ENCODE measurements at places on chromosomes 6 and 20. TPM values are rescaled to one million over a fixed set of nuclear protein-coding genes. Genes with fewer than 3 reads are reported as not detected.
A peak's percentile ranks its signal among the peaks of the same experiment; 100 is the strongest.

DLGAP4 gene
- total RNA-seq: 17.4 TPM

PFDN4 gene
- 93.0 TPM for total RNA-seq

NMBR gene
- total RNA-seq: not detected

FGD2 gene
- under 0.01 TPM for total RNA-seq

GNL1 gene
- 64.8 TPM for total RNA-seq

MEP1A gene
- not detected for total RNA-seq

CLIC5 gene
- not detected for total RNA-seq

LCA5 gene
- total RNA-seq: 10.1 TPM

UBE2C gene
- 2.5 TPM for total RNA-seq

WDR27 gene
- 23.9 TPM for total RNA-seq

FAM209A gene
- total RNA-seq: not detected

DNA sequence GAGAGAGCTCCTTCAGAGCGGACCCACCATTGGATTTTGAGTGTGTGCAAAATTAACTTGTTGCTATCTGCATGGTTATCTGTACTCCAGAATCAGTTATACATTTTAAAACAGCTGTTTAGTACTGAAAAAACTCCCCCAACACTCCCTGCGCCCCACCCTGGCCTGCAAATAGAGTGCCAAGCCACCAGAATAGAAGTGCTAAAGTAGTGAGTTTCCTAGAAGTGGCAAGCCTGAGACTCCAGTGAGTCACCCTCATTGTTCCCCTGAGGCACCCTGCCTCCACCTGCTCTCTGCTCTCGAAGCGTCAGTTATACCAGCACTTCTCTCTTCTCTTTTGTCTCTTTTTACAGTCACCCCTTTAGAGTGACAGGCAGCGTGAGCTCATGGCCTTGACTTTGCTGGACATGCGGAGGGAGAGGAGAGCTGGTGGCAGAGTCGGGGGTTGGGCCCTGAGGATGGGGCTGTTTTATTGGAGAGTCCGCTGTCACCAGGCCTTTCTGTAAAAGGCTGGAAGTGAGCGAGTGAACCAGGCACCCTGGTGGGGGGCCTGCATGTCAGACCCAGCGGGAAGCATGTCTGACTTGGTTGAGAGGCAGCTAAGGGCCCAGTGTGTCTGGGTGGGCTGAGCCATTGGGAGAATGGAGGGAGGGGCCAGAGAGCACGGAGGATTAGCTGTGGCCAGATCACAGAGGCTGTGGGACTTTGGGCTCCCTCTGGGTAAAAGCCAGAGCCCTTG lies 10.4 kb downstream of the IGF2R start:
- DNase-seq: no peak
- no peak overlapping the region for H3K4me3 ChIP-seq
- H3K4me1 ChIP-seq: peaks cover 62% of the 10 kb centered on the region
- no peak overlapping the region for H3K27ac ChIP-seq

GRCh38 chr6:33732817-33733708 lies 13.6 kb downstream of the IP6K3 start:
- no peak for DNase-seq
- no peaks in the 10 kb centered on the region for H3K4me1 ChIP-seq
- no peaks in the 10 kb centered on the region for H3K36me3 ChIP-seq
- no peak overlapping the region for H3K4me3 ChIP-seq

DNA sequence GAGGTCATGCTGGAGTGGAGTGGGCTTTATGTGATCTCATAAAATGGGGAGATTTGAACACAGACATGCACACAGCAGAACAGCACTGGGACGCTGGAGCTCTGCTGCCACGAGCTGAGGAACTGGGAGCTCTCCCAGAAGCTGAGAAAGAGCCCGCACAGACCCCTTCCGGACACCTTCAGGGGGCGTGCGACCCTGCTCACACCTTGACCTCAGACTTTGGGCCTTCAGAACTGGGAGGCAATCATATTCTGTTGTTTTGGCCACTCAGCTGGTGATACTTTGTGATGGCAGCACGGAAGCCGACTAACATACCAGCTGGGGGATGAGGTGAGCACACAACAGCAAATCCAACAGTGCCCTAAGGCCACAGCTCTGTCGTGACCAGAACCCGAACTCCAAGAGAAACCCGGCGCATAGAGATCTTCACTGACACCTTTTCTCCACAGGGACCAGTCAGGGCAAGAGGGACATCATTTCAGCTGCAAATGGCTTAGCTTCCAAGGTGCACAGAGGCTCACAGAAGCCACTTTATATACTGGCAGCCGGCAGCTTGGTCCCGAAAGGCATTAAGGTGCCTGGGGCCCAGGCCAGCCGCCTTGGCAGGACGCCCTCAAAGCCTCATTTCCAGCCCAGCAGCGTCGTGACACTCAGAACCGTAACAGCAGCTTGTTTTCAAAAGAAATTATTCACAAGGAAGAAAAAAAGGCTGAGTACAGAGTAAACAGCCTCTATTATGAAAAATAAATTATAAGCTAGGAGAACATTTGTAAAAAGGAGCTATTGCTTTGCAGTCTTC lies 89.3 kb downstream of the RNASET2 start:
- no peaks in the 10 kb centered on the region for H3K36me3 ChIP-seq
- no peaks in the 10 kb centered on the region for H3K4me1 ChIP-seq
- no peak overlapping the region for H3K4me3 ChIP-seq
- H3K27ac ChIP-seq: no peak overlapping the region

DNA sequence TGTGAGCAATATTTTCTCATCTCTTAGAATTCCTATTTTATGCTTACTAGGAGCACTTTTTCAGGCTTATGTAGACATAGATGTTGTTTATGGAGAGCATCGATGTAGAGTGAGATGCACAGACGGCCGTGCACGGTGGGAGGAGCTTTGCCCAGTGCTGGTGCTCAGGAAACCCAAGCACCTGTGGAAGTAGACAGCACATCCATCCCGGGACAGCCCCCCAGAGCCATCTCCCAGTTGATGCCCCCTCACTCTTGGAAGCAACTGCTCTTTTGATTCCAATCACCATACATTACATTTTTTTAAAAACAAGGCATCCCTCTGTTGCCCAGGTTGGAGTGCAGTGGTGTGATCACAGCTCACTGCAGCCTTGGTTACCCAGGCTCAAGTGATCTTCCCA lies 143.7 kb downstream of the SMOC2 start:
- no peaks in the 10 kb centered on the region for H3K27me3 ChIP-seq
- no peak overlapping the region for H3K27ac ChIP-seq
- peak; percentile 27 for DNase-seq

- no peak overlapping the region for H3K27ac ChIP-seq
- no peaks in the 10 kb centered on the region for H3K27me3 ChIP-seq
- no peak for DNase-seq
- peaks cover 3% of the 10 kb centered on the region for H3K4me1 ChIP-seq
- no peaks in the 10 kb centered on the region for H3K36me3 ChIP-seq
Measured at GRCh38 chr20:53839423-53840176, 230.8 kb downstream of the BCAS1 start.

DNA sequence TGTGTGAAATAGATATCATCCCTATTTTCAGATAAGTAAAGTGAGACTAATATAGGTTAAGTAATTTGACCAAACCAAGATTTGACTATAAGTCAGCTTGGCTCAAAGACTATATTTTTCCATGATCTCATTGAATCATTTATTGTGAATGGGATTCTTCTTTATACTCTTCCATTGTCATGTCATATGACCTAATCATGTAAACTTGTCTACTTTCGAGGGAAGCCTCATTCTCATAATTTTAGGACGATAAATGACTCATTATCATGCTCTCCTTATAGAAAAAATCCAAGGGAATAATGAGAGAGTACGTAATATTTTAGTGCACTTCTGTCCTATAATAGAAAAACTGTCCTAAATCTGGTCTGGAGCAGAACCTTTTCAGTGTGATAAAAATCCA lies 40.9 kb upstream of the CCN6 start:
- H3K4me3 ChIP-seq: no peak overlapping the region
- peak; percentile 36 for DNase-seq
- no peaks in the 10 kb centered on the region for H3K27me3 ChIP-seq
- no peaks in the 10 kb centered on the region for H3K36me3 ChIP-seq
- peak overlapping the region; percentile 2 for H3K27ac ChIP-seq

- H3K4me3 ChIP-seq: no peak overlapping the region
- no peaks in the 10 kb centered on the region for H3K4me1 ChIP-seq
- no peak overlapping the region for H3K27ac ChIP-seq
- DNase-seq: peak; percentile 27
Measured at GRCh38 chr20:57605045-57605444, 15.2 kb downstream of the ZBP1 start.

DNA sequence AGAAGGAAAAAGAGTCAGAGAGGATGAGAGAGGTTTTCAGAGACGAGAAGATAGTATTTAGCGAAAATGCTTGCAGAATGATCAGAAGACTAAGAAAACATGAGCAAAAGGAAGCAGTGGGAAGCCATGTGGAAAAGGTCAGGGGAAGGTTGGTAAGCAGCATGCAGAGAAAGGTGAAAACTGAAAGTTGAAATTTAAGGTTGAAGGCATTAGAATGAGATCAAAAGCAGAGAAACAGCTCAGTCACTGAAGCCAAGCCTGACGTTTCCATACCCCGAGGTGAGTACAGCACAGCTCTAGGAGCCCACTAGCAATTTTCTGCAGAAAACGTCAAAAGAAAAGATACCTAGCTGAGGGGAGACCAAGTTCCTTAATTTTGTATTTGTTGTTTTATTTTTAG lies 19.1 kb upstream of the TFB1M start:
- H3K27ac ChIP-seq: no peak overlapping the region
- H3K36me3 ChIP-seq: no peaks in the 10 kb centered on the region
- H3K4me3 ChIP-seq: no peak overlapping the region

DNA sequence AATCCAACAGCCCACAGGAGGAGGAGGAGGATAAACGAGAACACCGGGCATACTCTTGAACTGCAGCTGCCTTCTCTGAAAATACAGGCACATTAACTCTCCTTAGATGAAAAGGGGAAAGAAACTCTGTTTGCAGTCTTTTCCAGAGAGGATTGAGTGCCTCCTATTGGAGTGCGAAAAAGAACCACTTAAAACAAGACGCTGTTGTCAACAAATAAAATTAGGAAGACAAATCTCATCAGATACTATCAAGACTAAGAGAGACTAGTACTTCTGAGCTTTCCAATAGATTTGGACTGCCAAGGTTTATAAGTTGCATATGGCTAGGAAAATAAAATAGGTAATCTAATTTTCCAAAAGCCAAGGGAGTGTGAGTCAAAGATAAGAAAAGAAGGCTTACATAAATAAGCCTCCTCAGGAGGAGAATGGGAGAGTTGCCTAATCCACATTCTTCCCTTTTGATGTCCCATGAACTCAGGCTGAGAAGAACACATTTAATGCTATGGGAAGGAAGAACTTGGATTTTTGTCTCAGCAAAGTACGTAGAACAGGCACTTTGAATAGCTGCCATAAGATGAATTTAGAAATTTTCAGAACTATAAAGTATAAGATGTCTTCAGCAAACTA lies 154.7 kb downstream of the ARHGAP18 start:
- H3K4me1 ChIP-seq: peaks cover 4% of the 10 kb centered on the region
- H3K27ac ChIP-seq: no peak overlapping the region
- no peaks in the 10 kb centered on the region for H3K36me3 ChIP-seq
- no peak overlapping the region for H3K4me3 ChIP-seq
- no peaks in the 10 kb centered on the region for H3K27me3 ChIP-seq

DNA sequence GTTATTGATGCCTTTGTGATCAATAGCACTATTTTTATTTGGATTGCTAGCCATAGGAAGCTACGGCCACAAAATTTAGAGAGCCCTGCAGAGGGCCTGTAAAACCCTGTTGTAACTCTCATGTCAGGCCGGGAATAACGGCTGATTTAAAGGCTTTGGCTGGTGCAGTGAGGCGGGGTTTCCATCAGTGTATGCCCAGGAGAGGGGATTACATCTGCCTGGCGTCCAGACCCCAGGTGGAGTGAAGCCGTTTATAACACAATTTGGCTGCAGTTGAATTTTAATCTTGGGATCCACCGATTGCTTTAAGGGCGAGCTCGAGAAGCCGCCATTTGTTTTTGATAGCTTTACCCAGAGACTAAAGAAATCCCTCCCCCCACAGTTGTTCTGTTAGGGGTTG lies 29.1 kb upstream of the APCDD1L start:
- peaks cover 5% of the 10 kb centered on the region for H3K36me3 ChIP-seq
- H3K4me1 ChIP-seq: peaks cover 67% of the 10 kb centered on the region
- peak overlapping the region; percentile 81 for H3K27ac ChIP-seq
- no peak overlapping the region for H3K4me3 ChIP-seq

GRCh38 chr6:29793036-29793356 lies 34.6 kb upstream of the HLA-G start:
- no peaks in the 10 kb centered on the region for H3K36me3 ChIP-seq
- H3K4me3 ChIP-seq: peak overlapping the region; percentile 75
- no peaks in the 10 kb centered on the region for H3K4me1 ChIP-seq

DNA sequence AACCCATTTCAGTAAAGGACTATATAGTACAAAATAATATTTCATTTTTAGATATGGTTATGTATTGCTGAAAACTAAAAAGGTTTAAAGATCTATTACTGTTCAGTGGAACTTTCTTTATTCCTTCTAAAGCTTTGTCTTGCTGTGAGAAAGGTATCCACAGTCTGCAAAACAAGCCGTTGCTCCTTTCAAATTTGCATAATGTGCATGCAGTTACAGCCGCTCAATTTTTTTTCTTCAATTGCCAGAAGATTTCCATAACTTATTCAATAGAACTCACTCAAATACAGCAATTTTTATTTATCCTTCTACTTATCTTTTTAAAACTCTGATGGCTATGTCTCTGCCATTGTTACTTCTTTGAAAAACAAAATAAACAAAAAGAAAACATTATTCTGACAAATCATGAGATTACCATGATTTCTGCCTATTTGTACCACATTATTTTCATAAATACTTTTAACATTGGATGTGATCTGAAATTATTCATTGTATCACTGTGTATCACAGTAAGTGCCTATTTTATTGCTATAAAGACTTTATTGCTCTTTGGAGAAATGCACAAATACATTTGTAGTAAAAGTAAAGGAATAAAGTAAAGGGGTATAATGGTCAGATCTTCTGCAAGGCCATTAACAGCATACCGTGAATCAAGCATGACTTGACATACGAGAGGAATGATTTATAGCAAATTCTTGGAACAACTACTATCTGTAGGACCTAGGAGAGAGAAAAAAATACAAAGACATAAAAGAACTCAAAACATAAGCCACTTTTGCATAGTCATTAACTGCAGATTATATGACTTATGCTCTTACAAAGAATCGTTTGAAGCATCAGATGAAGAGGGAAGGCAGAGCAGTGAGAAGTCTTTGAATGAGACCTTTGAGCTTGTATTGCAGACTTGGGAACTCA lies 29.6 kb upstream of the HBS1L start:
- peaks cover 4% of the 10 kb centered on the region for H3K4me1 ChIP-seq
- DNase-seq: no peak
- H3K27ac ChIP-seq: no peak overlapping the region
- no peaks in the 10 kb centered on the region for H3K36me3 ChIP-seq

GRCh38 chr6:160319246-160319645 lies 28.9 kb upstream of the SLC22A3 start:
- H3K4me3 ChIP-seq: no peak overlapping the region
- H3K27me3 ChIP-seq: no peaks in the 10 kb centered on the region
- no peaks in the 10 kb centered on the region for H3K36me3 ChIP-seq
- no peak for DNase-seq
- H3K27ac ChIP-seq: no peak overlapping the region

- H3K27ac ChIP-seq: peak overlapping the region; percentile 97
- peaks cover 49% of the 10 kb centered on the region for H3K4me1 ChIP-seq
- H3K36me3 ChIP-seq: no peaks in the 10 kb centered on the region
- no peak for DNase-seq
Measured at GRCh38 chr20:19817017-19817416, 59.0 kb downstream of the RIN2 start.

All from osteoblast (primary cell).